ENCODE measurements at places on chromosomes 3 and 15.
A peak's percentile ranks its signal among the peaks of the same experiment; 100 is the strongest.

GRCh38 chr15:77033729-77034671 lies 36.9 kb downstream of the TSPAN3 start:
- no peak for DNase-seq

GRCh38 chr15:23642413-23643044 lies 5.1 kb downstream of the MAGEL2 start:
- peak; percentile 6 for DNase-seq

DNA sequence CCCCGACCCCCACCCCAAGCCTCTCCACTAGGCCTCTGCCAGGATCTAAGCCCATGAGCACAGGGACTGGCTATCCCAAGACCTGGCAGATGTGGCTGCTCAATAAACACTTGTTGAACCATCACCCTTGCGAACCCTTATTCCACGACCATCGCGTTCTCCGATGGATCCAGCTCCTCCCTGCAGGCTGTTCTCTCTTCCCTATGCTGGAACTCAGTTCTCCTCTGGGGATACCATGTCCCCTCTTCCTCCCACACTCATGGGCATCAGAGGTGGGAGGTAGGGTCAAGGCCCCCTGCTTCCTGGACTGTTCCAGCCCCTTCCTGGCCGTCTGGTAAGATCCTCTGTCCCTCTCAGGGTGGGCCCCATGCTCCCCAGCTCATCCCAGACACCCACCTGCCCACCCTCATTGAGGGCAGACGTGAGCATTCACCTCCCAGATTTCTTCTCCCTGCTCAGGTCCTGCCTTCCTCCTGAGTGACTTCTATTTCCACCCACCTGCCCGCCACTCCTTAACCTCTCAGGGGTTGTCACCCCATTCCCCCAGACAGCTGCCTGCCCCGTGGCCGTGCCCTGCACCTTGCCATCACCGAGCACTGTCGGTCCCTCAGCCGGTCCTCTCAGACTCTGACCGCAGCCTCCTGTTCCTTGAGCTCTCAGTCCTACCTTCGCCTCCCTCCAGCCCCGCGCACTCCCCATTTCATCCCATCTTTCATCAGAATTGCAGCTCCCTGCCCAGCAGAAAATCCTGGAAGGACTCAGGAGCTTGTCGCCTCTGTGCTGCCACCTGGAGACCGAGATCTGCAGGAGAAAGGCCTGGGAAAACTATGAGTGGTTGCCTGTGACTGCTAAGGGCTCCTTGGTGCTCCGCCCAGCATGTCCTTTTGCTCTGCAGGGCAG lies 42.0 kb downstream of the PML start:
- DNase-seq: no peak

- DNase-seq: no peak
These were observed 409.4 kb upstream of the FRG2C start for GRCh38 chr3:75254685-75255084.

DNA sequence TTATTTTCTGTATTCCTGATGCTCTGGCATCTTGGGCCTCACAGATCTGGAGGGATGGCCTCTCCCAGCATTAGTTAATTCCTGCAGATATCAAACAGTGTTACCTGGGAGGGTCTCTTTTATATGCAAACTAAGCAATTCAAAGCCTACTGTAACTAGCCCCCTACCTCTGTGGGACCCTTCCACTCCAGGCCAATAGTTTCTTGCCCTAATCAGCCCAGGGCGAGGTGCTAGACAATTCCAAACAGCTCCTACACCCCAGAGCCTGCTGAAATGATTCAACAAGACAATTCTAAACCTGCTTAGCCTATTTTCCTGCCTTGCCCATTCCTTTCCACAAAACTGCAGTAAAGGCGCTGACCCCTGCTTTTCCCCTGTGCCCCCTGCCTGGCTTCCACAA lies 106.6 kb upstream of the IGSF10 start:
- DNase-seq: no peak

DNA sequence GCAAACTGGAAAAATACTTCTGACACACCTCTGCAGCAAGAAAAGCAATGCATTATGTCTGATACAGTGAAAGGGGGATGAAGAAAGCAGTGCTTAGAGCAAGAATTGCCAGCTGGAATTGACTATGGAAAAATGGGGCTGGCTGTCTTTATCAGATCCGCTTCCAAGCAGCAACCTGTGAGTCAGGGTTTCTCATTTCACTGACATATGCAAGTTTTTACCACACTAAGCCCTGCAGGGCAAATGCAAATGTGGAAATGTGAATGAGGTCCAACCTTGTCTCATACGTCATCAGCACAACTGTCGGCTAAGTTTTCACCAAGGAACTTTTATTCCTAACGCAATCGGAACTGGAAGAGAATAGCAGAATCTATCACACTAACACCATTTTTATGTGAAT lies 172.5 kb upstream of the GADL1 start:
- DNase-seq: peak; percentile 92

DNA sequence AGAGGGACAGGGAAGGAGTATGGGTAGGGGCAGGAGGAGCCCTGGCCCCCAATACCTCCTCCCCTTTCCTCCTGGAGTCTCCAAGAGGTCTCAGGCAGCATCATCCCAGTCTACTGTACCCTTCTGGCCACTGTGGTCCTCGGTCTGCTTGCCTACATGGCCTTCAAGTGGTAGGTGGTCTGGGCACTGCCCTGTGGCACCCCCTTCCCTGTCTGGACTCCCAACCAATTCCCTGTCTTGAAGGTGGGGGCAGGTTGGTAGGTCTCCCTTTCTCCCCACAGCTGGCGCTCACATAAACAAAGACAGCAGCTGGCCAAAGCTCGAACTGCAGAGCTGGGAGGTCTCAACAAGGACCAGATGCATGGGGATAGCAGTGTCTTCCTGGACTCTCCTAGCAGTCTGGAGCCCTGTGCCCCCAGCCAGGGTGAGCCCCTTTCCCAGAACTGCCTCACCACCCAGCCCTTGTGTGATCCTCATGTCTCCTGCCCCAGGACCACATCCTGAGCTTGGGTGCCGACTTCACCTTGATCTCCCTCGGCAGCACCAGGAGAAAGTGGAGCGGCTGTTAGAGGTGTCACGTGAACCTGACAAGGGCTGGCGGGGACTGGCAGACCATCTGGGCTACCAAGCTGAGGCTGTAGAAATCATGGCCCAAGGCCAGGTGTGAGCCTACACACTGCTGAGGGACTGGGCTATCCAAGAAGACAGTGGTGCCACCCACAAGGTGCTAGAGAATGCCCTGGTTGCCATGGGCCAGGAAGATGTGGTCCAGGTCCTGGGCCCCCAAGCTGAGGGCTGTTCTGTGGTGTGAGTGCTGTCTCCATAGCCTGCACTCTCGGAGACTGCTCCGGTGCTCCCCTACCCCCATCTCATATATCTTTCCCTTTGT lies 33.1 kb downstream of the NBEAL2 start:
- no peak for DNase-seq

DNA sequence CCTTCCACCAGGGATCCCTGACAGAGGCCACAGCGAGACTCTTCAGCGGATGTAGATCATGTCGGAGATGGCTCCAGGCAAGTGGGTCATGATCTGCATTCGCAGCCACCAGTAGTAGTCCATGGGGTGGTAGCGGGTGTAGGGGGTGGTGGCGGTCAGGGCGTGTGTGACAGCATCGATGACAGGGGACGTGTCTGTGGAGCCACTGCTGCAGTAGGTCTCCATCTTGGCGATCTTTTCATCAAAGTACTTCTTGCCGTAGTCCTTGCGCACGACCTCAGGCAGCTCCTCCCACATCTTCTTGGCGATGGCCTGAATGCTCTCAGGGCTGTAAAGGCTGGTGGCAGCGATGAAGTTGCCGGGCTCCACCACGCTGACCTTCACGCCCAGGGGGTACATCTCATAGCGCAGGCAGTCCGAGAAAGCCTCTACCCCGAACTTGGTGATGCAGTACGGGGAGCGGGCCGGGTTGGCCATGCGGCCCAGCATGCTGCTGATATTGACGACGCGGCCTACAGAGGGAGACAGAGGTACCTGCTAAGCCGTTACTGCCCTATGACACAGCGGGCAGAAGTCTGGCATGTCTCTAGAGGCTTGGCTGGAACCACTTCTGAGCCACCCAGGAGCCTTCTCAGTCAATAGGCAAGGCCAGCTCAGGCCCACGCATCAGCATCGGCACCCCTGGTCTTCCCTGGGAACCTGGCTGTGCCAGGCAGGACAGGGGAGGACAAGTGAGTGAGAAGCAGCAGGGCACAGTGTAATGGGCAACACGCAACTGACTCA lies 43.7 kb downstream of the BDH1 start:
- no peak for DNase-seq

- no peak for DNase-seq
These were observed 24.7 kb upstream of the SEMA3F start for GRCh38 chr3:50130436-50130835.

DNA sequence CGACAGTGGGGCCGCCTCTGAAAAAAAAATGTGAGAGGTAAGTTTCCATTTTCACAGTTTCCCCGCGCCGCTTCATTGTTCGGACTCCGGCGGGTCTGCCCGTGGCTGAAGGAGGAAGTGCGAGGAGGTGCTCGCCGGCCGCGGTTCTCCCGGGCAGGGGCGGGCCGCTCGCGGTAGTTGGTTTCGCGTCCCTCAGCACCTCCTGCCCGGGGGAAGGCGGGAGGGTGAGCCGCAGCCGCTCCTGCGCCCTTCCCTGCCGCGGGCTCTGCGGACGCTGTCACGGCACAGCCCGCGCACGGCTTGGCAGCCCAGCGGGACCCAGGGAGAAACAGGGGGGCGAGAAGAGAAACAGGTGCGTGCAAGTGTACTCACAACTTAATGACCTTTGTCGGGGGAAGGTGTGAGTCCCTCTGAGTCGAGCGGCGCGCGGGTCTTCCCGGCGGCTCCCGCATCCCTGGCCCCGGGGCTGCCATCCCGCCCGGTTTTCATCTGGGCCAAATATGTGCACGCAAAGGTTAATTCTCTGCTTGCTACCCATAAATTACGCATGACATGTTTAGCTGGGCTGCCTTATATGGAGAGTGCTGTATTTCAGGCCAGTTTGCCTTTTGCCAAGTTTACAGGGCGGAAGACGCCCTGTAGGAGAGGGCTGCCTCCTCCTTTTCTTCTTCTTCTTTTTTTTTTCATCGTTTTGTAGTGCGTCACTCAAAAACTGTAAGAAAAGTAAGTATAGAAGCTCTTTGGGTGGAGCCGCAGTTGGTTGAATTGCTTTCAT lies 514 bp downstream of the MBNL1 start:
- no peak for DNase-seq

- no peak for DNase-seq
These were observed 360.2 kb downstream of the ZNF385D start for GRCh38 chr3:21390856-21391255.

DNA sequence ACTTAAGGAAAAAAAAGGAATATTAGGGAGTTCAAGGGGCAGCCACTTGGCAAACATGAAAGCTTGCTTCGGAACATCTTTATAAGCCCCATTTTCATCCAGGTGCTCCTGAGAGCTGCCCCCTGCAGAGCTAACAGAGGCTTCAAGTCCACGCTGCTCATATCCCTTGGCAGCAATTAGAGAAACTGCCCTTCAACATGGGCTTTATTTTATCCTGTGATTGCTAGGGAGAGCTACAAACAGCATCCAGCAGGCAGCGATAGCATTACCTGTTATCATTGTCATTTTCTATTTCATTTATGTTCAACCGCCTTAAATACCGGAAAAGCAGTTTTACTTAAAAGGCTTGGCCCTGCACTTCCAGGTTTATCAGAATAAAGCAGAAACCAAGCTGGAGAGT lies 68.4 kb upstream of the MCTP2 start:
- DNase-seq: no peak

DNA sequence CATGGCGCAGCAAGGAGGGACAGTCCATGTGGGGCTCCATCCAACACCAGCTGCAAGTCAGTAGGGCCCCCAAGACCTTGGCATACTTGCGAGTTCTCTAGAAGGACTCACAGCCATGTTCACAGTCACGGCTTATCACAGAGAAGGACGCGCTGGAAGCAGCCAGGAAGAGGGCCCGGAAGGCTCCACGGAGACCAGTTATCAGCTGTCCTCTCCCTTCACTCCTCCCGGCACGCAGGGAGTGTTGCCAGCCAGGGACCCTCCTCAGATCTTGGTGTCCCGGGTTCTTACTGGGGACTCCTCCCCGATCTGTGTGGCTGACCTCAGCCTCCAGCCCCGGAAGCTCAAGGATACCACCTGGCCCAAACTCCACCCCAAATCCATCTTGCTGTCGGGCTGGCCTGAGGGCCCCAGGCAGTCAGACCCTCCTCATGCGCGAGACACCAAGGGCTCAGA lies 68.0 kb downstream of the SLTM start:
- DNase-seq: no peak

DNA sequence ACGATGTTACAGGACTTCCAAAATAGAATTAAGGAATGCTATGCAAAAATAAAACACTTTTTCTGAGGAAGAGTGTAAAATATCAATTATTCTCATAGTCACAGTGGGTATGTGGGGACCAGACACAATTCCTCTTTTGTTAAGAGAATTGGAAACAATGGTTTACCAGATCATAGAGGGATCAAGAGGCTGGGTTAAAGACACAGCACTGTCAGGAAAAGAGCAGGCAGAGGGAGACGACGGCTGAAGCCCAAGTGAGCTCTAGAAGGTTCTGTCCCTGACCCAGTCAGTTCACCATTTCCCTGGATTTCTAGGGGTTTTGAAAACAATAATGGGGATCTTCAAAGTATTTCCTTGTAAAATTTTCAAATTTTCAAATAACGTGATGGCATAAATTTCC lies 54.0 kb upstream of the POLR2M start:
- DNase-seq: no peak

DNA sequence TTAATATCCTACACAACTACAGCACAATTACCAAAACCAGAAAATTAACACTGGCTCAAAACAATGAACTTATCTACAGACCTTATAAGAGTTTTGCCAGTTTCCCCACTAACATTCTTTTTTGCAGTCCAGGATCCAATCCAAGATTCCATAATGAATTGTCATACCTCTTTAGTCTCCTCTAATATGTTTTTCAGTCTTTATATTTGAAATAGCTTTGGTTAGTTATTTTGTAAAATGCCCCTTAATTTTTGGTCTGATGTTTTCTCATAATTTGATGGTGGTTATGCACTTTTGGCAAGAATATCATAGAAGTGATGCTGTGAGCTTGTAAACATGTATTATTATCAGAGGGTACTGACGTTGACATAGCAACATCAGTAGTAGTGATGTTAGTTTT lies 124.3 kb downstream of the ISL2 start:
- DNase-seq: no peak

DNA sequence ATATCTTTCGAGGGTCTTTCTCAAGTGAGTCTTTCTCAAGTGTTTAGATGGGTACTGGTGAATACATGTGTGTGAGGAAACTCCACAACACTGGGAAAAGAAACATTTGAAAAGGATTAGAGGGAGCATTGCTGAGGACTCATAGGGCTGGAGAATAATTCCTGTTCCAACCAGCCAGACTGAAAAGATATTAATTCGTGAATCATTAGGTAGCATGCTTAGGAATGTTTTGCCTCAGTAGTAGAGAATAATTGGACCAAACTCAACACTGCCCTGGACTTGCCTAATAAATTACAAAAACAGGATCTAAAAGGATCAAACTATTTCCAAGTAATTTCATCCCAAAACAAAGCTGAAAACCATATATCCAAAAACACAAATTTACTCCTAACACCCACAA lies 17.3 kb downstream of the PP2D1 start:
- no peak for DNase-seq
